ENCODE measurements at places on chromosomes 3 and 15. TPM values are rescaled to one million over a fixed set of nuclear protein-coding genes. Genes with fewer than 3 reads are reported as not detected.

Gene NRROS
- 0.42 TPM for total RNA-seq

Gene TERC
- total RNA-seq: 6.4 TPM

Gene PPP2R3A
- 13.0 TPM for total RNA-seq

Gene GOLGA8M
- total RNA-seq: not detected

Gene GP9
- not detected for total RNA-seq

Gene TMEM266
- total RNA-seq: 1.3 TPM

Gene SLC28A2
- not detected for total RNA-seq

Gene NME9
- total RNA-seq: 0.47 TPM

Gene MEX3B
- total RNA-seq: 96.2 TPM

Gene DZIP3
- 44.3 TPM for total RNA-seq

Gene HTR3E
- total RNA-seq: not detected

Gene STRA6
- 8.4 TPM for total RNA-seq

Gene MOBP
- total RNA-seq: not detected

Gene SNX22
- total RNA-seq: 4.6 TPM

Gene P2RY13
- not detected for total RNA-seq

Gene SEC11A
- 84.3 TPM for total RNA-seq

Gene RHOV
- 1.8 TPM for total RNA-seq

Gene LRRK1
- total RNA-seq: 1.5 TPM

Gene C3orf85
- total RNA-seq: not detected

Gene HDC
- total RNA-seq: not detected

Gene LIPH
- total RNA-seq: not detected

Gene YEATS2
- 56.1 TPM for total RNA-seq

Gene UBA5
- 43.0 TPM for total RNA-seq

Gene PLA2G4F
- not detected for total RNA-seq

Gene ADAMTSL3
- 0.32 TPM for total RNA-seq

Gene FURIN
- 26.5 TPM for total RNA-seq

Gene CPLX3
- total RNA-seq: 0.32 TPM

Gene KNG1
- total RNA-seq: not detected

Gene EOGT
- total RNA-seq: 17.2 TPM

Gene KBTBD13
- not detected for total RNA-seq

Gene COL6A5
- not detected for total RNA-seq

Gene SLC12A1
- total RNA-seq: not detected

Gene SHC4
- total RNA-seq: 4.4 TPM

Gene A4GNT
- total RNA-seq: not detected

Gene GPR62
- total RNA-seq: 0.44 TPM

Gene DHX36
- total RNA-seq: 147 TPM

Gene NCEH1
- 1.5 TPM for total RNA-seq

Gene CRABP1
- total RNA-seq: 314 TPM

Gene ACAA1
- total RNA-seq: 89.8 TPM

Gene SLC28A1
- total RNA-seq: 0.25 TPM

Gene ANKRD34C
- total RNA-seq: not detected

Gene VPS39
- total RNA-seq: 94.4 TPM

Gene DUOX1
- total RNA-seq: not detected

All from glutamatergic neuron (in vitro differentiated cells).